ENCODE measurements at places on chromosomes 13 and 19.

DNA sequence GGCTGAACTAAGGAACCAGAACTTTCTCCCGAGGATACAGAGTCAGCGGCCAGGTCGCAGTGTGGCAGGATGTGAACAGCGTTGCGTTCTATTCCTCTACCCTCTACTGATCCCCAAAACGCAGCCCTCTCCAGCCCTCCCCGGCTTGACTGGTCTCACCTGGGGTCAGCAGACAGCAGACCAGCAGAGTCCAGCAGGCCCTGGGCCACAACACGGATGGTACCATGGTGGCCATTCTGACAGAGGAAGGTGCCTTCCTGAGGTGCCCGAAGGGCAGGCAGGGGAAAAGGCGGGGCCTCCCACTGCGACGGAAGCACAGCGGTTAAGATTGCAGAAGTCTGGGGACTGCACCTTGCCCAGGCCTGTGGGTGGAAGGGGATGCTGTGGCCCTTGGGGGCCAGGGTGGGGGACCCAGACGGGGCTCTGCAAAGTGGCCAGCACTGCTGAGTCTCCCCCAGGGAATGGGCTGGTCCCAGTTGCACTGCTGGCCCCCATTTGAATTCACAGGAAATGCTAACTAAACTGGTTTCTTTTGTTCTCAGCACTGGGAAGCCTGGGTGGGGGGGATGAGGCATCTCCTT is at the start of gene ICAM3:
Gene ICAM3, minus strand, starts transcription at position 245 of the 581 bp plus-strand sequence. Its CDS starts 10 bp downstream, at position 235.
- peak within 1 kb of the TSS; percentile 49 for H3K4me3 ChIP-seq
- peaks cover 4% of the 10 kb centered on the region for H3K4me1 ChIP-seq
- peak within 1 kb of the TSS; percentile 64 for H3K27ac ChIP-seq
- H3K36me3 ChIP-seq, result peaks cover 3% of the 10 kb centered on the region

DNA sequence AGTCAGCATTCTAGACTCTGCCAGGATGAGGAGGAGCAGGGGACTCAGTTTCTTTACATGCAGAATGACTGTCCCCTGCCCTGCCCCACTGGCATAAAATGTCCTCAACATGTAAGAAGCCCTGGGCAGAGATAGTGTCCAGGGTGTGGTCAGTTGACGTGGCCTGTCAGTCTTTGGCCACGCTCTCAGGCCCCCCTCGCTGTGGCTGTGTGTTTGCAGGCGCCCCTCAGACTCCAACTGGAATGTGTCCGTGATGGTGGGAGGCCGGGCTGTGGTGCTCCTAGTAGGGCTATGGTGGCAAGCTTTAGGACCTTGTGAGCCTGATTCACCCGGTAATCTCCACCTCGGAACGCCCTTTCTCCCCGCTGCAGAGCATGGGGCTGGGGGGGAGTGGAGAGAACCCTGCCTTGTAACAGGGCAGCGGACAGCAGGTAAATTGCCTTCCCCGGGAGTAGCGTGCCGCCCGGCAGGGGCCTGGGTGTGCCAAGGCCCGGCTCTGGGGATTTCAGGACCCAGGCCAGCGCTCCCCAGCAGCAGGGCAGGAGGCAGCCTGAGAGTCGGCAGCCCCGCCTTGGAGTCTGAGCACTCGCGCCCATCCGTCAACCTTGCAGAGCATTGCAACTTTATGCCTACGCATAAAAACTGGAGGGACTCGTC is 62.3 kb downstream of the CHST8 start:
- no peak overlapping the region for H3K27ac ChIP-seq
- no peaks in the 10 kb centered on the region for H3K4me1 ChIP-seq
- peaks cover 5% of the 10 kb centered on the region for H3K36me3 ChIP-seq
- H3K4me3 ChIP-seq, result no peak overlapping the region
- DNase-seq, result peak; percentile 83

- peaks cover 40% of the 10 kb centered on the region for H3K27me3 ChIP-seq
- H3K27ac ChIP-seq, result no peak within 1 kb of the TSS
- peak within 1 kb of the TSS; percentile 25 for H3K4me3 ChIP-seq
- peaks cover 9% of the 10 kb centered on the region for H3K36me3 ChIP-seq
- H3K4me1 ChIP-seq, result peaks cover 16% of the 10 kb centered on the region
- no peak for DNase-seq
Measured at GRCh38 chr19:10289836-10290356, at the start of gene ICAM5. ICAM5 (plus strand) TSS chr19:10289952; CDS start chr19:10290044, 92 bp downstream.

GRCh38 chr13:94177041-94177440 is 302.4 kb downstream of the DCT start:
- no peak overlapping the region for H3K27ac ChIP-seq
- no peaks in the 10 kb centered on the region for H3K36me3 ChIP-seq

- peak overlapping the region; percentile 42 for H3K27ac ChIP-seq
- peaks cover 8% of the 10 kb centered on the region for H3K27me3 ChIP-seq
- H3K4me1 ChIP-seq, result peaks cover 14% of the 10 kb centered on the region
Measured at GRCh38 chr19:19064811-19065745, 1.3 kb downstream of the SLC25A42 start.

DNA sequence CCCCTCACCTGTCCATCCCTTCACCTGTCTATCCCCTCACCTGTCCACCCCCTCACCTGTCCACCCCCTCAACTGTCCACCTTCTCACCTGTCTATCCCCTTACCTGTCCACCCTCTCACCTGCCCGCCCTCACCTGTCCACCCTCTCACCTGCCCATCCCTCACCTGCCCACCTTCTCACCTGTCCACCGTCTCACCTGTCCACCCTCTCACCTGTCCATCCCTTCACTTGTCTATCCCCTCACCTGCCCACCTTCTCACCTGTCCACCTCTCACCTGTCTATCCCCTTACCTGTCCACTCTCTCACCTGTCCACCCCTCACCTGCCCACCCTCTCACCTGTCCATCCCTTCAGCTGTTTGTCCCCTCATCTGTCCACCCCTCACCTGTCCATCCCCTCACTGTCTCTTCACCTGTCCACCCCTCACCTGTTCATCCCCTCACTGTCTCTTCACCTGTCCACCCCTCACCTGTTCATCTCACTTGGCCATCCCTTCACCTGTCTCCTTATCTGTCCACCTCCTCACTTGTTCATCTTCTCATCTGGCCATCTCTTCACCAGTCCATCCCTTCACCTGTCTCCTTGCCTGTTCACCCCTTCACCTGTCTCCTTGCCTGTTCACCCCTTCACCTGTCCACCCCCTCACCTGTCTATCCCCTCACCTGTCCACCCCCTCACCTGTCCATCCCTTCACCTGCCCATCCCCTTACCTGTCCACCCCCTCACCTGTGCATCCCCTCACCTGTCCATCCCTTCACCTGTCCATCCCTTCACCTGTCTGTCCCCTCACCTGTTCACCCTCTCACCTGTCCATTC is 12.7 kb upstream of the KANK2 start:
- H3K4me3 ChIP-seq, result peak overlapping the region; percentile 86
- H3K36me3 ChIP-seq, result peaks cover 48% of the 10 kb centered on the region
- no peak for DNase-seq
- peaks cover 16% of the 10 kb centered on the region for H3K27me3 ChIP-seq
- peaks cover 6% of the 10 kb centered on the region for H3K4me1 ChIP-seq

DNA sequence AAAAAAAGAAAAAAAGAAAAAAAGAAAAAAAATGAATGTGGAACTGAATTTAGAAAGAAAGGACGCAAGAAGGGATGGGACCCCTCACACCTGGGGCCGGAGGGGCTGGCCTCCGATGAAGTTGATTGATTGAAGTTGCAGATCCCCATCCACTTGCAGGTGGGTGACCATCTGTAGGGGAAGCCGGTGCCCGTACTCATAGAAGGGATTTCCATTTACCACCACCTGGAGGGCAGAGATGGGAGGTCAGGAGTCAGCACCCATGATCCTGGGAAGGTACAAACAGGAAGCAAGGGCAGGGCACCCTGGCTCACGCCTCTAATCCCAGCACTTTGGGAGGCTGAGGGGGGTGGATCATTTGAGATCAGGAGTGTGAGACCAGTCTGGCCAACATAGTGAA is 6.4 kb downstream of the LGALS4 start:
- H3K27me3 ChIP-seq, result peaks cover 2% of the 10 kb centered on the region
- H3K27ac ChIP-seq, result no peak overlapping the region
- H3K4me3 ChIP-seq, result no peak overlapping the region
- DNase-seq, result no peak
- peaks cover 11% of the 10 kb centered on the region for H3K4me1 ChIP-seq

DNA sequence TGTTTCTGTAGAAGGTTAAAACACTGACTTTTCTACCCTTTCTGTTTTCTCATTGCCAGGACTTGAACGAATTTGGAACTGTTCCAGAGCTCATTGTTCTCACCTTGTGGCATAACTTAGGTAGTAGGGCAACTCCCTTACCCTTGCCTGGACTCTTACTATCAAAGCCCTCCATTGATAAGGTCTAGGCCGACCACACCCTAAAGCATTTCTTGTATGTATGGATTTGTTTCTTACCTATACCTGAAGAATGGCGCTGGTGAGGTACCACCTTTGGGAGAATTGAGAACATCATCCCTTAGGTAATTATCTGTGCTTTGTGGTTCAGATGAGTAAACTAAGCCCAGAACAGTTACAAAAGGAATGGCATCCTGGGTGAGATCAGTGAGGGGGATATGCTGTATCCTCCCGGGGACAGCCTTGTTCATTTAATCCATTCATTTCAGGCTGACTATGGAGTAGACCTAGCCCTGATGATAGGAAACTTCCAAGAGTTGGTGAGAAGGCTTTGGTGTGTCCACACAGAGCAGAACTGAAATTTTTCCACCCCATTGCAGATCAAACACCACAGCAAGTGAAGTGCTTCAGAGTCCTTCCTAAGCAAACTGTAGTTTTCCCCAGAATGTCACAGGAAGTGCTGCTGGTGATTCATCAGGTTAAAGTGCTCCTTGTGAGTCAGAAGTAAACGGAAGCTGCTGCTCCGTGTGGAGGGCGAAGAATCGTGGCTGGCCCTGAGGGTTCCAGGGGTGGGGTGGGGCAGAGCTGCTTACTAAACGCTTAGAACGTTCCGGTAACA is 113.0 kb downstream of the TEX26 start:
- H3K4me1 ChIP-seq, result peaks cover 5% of the 10 kb centered on the region
- no peak for DNase-seq
- no peak overlapping the region for H3K4me3 ChIP-seq

GRCh38 chr13:40402931-40403431 is 263.5 kb downstream of the FOXO1 start:
- peaks cover 16% of the 10 kb centered on the region for H3K4me1 ChIP-seq
- no peak for DNase-seq
- H3K27me3 ChIP-seq, result peaks cover 2% of the 10 kb centered on the region
- H3K27ac ChIP-seq, result no peak overlapping the region

- no peak overlapping the region for H3K4me3 ChIP-seq
- DNase-seq, result no peak
Measured at GRCh38 chr13:69980799-69981198, 126.8 kb upstream of the ATXN8OS start.

DNA sequence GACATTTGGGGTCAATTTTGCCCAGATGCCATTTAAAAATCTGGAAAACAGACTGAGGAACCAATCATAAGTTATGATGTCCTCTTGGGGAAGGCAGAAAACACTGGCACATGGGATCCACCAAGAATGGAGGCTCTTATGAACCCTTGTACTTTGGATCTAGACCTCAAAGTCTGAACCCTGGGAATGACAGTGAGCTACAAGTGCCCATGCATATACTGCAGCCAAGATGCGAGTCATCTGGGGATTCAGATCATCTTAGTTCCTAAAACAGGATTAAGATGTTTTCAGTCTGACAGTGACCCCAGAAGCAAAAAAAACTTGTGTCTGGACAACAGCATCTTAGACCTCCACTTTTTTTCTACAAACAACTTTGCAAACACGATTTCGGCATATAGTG is 100.2 kb upstream of the SIAH3 start:
- H3K4me3 ChIP-seq, result no peak overlapping the region
- no peak overlapping the region for H3K27ac ChIP-seq
- no peak for DNase-seq
- peaks cover 5% of the 10 kb centered on the region for H3K36me3 ChIP-seq

DNA sequence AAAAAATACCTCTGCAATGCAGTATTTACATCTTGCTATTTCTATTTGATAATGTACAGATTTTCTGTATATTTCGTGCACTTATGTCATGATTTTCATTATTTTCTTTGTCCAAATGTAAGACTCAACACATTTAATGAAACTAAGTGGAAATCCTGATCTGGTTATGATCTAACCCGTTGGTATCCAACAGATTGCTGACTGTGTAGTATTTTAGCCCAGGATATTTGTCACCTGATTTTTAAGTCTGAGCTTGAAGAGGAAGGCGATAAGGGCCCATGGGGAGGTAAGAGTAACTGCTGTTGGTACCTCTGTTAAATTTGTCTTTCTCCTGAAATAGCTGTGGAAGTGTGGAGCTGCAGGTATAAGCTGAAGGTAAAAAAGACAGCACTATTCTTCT is 45.3 kb downstream of the WASF3 start:
- no peak overlapping the region for H3K4me3 ChIP-seq
- no peaks in the 10 kb centered on the region for H3K36me3 ChIP-seq
- no peak for DNase-seq

DNA sequence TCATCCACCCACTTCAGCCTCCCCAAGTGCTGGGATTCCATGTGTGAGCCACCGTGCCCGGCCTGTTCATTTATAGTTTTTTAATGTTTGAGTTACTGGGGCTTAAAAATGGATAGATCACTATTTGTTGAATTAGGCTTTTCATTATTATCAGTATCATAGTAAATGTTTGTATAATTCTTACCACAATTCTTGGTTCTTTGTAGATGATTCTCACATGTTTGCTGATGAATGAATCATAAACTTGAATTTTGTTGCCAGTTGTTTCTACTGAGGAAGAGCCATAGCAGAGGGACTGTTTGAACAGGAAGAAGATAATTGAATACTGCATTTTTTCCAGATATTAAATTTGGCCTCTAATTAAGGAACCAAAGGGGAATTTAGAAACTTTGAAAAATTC is 2.6 kb upstream of the LPAR6 start:
- H3K4me1 ChIP-seq, result peaks cover 11% of the 10 kb centered on the region
- H3K27ac ChIP-seq, result no peak overlapping the region
- H3K36me3 ChIP-seq, result peaks cover 53% of the 10 kb centered on the region
- no peak for DNase-seq

- no peak overlapping the region for H3K4me3 ChIP-seq
- no peak for DNase-seq
- no peak overlapping the region for H3K27ac ChIP-seq
- H3K27me3 ChIP-seq, result peaks cover 36% of the 10 kb centered on the region
Measured at GRCh38 chr13:27982361-27982760, 6.1 kb downstream of the URAD start.

DNA sequence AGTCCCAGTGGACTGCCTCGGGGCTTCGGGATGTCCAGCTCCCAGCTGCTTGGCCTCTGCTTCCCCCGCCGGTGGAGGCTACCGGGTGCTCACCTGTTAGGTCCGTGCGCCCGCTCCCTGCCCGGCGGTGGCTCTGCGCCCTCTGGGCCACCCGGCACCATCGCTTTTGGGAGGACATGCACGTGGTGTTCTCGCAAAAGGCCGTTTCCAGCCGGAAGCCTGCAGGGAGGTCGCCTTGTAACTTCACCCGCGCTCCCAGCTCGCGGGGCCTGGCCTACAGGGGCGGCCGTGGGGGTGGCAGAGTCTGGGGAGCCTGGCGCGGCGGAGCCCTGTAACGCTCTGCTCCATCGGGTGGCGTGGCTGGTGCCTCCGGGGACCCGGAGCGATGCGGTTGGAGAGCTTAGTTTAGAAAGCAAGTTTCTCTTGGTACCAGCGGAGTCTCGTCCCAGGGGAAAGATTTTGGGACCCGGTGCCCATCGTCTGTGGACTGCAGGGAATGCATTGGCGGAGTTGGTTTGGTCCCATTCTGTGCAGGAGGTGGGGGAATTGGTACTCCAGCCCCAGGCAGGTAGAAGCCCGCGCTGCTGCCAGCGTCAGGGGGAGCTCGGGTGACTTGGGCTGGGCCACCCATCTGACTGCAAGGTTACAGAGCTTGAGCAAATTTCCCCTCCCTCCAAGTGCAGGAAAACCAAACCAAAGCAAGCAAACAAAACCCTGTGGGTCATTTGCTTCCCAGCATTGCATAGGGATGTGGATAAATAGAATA is 673 bp downstream of the SPATA13 start:
- H3K4me3 ChIP-seq, result peak overlapping the region; percentile 85
- DNase-seq, result peak; percentile 34
- no peaks in the 10 kb centered on the region for H3K36me3 ChIP-seq
- no peak overlapping the region for H3K27ac ChIP-seq
- H3K4me1 ChIP-seq, result peaks cover 8% of the 10 kb centered on the region
- H3K27me3 ChIP-seq, result peaks cover 9% of the 10 kb centered on the region

Measured in endothelial cell (in vitro differentiated cells).